ENCODE measurements at places on chromosomes 12 and 14.

- DNase-seq, result no peak
Measured at GRCh38 chr14:84323978-84324377, 1206.0 kb upstream of the FLRT2 start.

GRCh38 chr14:84804468-84804867 lies 725.5 kb upstream of the FLRT2 start:
- no peak for DNase-seq

DNA sequence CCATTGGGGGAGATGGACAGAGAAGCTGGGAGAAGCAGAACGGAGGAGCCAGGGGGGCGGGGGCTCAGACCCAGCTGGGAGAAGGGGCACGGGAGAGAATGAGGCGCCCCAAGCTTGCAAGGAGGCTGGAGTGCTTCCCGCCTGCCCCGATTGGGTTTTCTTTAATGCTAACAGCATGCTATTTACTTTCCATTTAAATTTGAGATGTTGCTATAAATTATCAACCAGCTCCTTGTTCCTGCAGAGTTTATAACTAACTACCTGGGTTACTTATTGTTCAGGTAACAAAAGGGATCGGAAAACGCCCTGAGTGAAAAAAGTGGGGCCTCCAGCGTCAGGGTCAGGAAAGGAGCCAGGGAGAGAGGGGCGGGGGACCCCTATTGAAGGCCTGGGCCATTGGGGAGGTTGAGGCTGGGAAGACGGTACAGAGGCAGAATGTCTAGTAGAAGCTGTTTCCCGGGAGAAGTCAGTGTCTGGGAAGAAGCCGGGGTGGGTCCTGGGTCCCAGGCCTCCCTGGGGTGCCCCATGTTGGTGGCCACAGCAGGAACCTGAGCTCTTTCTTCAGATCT lies 2.5 kb downstream of the HNF1A start:
- DNase-seq, result peak; percentile 22

DNA sequence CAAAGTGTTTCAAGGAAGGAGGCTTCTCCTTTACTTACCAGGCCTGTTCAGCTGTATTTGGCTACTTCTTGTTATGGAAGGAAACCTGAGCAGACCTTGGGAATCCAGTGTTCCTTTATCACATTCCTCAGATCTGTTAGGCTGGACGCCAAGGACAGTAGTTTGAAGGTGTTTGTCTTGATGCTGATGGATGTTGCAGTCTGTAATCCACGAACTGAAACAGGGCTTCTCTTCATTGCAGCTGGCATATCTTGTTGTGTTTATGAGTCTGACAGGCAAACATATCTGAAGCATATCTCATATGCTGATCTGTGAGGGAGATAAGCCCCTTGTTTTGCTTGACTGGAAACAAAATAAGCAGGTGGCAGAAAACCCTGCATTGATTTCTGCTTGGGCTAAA lies 904.3 kb downstream of the NRXN3 start:
- DNase-seq, result no peak

DNA sequence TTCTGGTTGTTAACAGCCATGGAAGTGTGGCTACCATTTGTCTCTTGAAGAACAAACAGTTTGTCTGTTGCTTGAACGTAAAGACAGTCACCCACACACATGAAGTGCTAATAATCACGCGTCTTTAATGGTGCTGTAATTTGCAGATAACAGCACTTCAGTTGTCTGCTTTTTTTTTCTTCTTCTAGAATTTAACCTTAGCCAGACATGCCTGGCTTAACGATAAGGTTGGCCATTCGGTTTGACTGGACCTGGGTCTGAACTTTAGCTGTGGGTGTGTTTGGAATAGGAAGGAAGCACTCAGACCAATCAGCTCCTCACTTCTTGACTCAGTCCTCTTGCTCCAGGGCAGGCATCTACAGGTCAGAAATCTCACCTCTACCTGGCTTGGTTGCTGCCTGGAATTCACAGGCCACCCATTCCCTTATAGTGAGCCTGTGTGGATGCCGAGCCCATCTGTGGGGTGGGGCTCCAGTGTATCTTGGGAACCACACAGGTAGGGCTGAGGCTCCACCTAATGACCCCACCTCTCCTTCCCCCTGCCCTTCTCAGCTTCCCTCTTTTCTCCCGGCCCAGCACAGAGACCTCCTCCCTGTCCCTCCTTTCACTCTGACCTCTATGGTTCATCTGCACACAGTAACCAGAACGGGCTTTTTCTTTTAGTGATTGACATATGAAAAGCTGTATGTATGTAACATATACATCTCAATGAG lies 246.4 kb upstream of the PWP1 start:
- no peak for DNase-seq

DNA sequence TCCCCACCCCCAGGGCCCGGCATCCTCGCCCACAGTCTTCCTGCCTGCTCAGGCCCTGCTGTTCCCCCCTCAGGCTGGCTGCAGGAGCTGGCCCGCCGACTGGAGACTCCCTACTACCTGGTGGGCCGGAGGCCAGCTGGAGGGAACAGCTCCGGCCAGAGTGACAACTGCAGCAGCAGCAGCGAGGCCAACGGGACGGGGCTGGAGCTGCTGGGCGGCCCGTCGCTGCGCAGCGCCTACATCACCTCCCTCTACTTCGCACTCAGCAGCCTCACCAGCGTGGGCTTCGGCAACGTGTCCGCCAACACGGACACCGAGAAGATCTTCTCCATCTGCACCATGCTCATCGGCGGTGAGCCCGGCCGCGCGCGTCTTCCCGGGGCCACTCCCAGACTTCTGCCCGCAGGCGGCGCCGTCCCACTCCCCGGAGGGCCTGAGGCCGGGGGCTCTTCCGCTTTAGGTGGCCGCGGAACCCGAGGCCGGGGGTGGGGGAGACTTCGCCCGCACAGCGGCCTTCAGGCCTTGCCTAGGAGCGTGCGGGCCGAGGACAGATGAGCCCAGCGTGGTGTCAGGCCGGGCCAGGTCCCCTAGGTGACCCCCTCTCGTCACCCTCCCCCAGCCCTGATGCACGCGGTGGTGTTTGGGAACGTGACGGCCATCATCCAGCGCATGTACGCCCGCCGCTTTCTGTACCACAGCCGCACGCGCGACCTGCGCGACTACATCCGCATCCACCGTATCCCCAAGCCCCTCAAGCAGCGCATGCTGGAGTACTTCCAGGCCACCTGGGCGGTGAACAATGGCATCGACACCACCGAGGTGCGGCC lies 10.2 kb downstream of the KCNH3 start:
- DNase-seq, result no peak

- no peak for DNase-seq
Measured at GRCh38 chr12:114697243-114697716, 13.3 kb upstream of the TBX3 start.

- no peak for DNase-seq
Measured at GRCh38 chr12:129762436-129762835, 141.4 kb downstream of the TMEM132D start.
